Stimulated activated CD4-positive, alpha-beta T cell treated with anti-CD3 and anti-CD28 coated beads, Interleukin-1b, Interleukin-23, amount 100 ng/mL, for 24 hours (primary cell): ENCODE measurements at places on chromosomes 6 and 20.

DNA sequence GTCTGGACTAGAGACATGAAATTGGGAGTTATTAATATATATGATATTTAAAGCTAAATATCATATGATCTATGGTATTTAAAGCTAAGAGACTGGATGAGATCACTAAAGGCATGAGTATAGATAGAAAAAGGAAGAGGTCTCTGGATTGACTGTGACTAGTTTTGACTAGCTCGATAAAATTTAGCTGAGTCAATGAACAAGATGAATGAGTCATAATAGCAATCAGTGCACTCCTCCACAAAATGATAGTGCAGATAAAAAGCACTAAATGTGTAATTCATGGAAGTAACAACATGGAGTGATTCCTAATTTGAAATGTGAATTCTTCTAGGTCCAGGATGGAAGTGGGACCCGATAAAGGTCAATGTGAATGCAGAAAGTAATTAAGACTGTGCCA is 127.4 kb downstream of the PFDN4 start:
- no peak for DNase-seq

- DNase-seq: no peak
Observed at GRCh38 chr20:12660918-12661317, 347.9 kb upstream of the SPTLC3 start.

GRCh38 chr6:168988280-168988679 is 265.4 kb downstream of the THBS2 start:
- no peak for DNase-seq

GRCh38 chr20:34566978-34567891 is 8.7 kb downstream of the MAP1LC3A start:
- DNase-seq: no peak

- no peak for DNase-seq
Observed at GRCh38 chr6:44041461-44042260, 85.6 kb downstream of the MRPL14 start.

GRCh38 chr6:51620971-51621370 is 466.4 kb downstream of the PKHD1 start:
- no peak for DNase-seq

DNA sequence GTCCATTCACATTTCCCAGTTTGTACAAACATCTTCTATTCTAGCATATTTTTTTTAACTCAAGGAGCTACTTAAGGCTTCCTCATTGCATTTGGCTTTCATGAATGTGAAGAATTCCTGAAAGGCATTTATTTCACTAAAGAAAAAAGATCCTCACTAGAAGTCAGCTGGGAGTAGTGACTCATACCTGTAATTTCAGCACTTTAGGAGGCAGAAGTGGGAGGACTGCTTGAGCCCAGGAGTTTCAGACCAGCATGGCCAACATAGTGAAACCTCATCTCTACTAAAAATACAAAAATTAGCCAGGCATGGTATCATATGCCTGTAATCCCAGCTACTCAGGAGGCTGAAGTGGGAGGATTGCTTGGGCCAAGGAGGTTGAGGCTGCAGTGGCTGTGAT is 30.9 kb upstream of the XRN2 start:
- DNase-seq: no peak

DNA sequence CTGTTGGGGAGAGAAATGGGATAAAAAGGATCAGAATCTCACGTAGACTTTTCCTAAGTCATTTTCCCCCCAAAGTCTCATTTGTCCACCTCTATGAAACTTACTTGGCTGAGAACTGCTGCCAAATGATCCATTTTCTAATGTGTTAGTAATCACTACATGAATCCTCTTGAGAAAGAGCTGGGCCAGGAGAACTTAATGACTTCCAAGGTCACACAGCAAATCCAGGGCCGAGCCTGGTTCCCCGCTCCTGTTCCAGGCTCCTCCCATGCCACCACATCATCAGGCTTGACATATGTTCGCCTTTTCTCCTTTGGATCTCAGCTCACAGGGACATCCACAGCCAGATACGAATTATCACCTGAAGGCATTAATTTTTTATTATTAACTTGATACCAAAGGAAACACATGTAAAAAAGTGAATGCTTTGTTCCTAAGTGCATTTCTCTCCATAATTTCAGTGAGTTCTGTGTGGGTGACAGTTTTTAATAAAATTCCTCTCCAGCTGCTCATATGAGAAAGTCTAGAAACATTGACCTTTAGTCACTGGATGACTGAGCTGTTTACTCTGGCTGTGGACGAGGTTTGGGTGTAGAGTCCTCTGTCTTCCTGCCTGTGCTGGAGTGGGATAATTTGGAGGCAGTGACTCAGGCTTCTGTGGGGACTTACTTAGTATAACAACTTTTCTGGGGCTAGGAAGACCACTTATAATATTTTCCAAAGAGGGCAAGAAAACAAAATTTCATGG is 276.3 kb downstream of the PAX1 start:
- no peak for DNase-seq

- DNase-seq: no peak
Observed at GRCh38 chr20:57062696-57063270, 203.7 kb downstream of the BMP7 start.

DNA sequence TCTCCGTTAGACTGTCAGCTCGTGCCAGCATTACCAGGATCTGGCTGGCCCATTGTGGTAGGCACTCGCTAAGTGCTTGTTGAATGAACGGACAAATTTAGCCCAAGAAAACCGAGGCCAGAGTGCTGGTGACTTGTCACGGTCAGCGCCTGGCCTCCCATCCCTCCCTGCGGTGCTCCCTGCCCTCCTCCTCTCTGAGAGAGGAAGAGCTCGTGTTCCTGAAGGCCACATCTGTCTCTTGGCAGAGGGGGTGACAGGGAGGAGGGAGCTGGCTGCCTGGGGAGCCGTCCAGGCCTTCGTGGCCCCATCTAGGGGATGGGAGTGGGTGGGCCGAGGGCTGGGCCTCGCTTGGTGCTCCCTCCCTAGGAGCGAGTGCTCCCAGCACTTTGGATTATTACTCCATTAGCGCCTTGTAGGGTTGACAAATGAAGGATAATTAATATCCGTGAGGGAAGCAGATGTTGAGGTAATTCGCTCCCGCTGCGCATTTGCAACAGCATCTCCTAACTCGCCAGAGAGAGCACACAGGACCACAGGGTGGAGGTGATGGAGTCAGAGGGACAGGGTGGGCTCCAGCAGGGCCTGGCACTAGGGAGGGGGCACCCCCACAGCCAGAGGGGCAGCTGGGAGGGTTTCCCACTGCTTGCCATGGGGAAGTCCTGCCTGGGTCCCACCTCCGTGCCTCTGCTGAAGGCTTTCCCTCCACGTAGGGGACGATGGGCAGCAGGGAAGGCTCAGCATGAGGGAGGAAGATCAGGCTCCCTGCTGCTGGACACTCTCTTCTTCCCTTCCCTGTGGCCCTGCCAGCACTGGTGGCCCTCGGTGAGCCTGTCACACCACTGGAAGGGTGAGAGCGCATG is 37.0 kb downstream of the VSTM2L start:
- DNase-seq: no peak

GRCh38 chr6:144990784-144991183 is 705.6 kb downstream of the UTRN start:
- no peak for DNase-seq

- no peak for DNase-seq
Observed at GRCh38 chr6:165568326-165568725, 94.7 kb downstream of the PDE10A start.

- no peak for DNase-seq
Observed at GRCh38 chr6:135163440-135163738, 17.7 kb upstream of the MYB start.

DNA sequence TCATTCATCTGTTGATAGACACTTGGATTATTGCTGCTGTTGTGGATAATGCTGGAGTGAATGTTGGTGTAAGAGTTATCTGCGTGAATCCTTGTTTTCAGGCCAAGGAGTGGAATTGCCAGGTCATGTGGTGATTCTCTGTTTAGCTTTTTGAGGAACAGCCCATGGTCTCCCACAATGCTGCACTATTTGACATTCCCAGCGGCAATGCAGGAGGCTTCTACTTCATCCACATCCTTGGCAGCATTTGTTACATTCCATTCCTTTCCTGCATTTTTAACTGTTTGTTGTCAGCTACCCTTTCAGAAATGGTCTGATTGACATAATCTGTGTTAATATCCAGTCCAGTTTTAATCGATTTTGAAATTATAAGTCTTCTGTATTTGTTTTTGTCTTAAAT is 51.7 kb upstream of the CLDN20 start:
- no peak for DNase-seq

DNA sequence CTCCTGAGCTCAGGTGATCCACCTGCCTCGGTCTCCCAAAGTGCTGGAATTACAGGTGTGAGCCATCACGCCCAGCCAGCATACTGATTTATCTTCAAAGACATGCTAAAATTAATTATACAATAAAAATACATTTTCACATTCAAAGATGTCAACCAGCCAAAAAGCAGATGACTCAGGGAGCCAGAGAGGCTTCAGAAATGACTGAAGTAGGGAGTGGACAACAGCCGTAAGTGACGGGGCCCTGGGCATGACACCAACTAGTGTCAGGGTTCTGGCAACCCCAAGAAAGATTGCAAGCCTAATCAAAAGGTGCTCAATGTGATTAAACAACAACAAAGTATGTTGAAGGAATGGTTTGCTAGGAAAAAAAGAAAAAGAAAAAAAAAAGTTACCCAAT is 28.4 kb downstream of the GPLD1 start:
- no peak for DNase-seq

- no peak for DNase-seq
Observed at GRCh38 chr6:5672581-5673011, 334.1 kb downstream of the NRN1 start.

DNA sequence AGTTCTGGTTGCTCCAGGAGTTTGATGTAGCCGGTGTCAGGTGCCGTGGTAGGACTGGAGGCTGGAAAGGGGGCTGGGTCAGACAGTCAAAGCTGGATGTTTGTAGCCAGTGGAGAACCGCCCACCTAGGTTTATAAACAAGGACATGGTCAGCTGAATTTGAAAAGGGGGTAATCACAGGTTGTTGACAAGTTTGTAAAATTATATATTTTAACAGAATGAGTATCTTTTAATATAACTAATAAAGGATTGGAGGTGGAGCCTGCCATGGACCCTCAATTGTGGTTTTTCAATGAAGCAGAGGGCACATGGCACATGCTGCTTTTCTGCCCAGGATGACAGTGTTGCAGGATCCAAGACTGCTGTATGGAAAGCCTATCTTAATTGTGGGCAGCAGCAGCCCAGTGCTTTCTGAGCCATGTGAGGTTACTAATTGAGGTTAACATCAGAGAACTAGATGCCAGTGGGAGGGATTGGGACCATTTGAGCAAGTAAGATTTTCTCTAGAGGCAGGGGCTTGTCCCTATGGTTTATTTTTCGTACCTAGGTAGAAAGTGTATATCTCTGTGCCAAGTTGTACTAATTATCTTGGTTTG is 9.7 kb downstream of the HECA start:
- DNase-seq: no peak

GRCh38 chr6:105428342-105428957 is 25.6 kb upstream of the PREP start:
- no peak for DNase-seq

GRCh38 chr6:55941702-55942101 is 66.3 kb upstream of the BMP5 start:
- DNase-seq: no peak

DNA sequence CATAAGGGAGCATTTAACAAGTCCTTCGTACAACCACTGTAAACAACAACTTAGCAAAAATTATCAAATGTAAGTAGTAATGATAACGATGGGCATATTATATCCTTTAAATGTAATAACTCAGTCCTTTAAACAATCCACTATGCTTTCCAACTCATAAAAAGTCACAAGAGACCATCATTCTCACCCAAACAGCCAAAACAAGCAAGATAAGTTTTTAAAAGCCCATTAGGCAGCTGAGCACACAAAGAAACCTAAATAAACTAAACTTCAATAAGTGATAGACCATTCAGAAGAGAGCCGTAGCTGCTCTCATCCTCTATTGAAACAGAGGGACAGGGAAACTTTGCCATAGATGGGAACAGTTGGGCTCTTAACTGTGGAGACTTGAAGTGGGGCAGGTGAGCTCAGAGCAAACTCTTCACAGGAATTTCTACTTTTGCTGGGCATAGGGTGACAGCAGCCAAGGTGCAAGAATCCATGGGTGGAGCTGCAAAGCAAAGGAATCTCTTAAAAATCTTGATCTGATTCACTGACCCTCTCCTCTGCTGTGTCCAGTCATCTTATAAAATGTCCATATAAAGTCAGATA is 22.5 kb downstream of the RAB22A start:
- no peak for DNase-seq

DNA sequence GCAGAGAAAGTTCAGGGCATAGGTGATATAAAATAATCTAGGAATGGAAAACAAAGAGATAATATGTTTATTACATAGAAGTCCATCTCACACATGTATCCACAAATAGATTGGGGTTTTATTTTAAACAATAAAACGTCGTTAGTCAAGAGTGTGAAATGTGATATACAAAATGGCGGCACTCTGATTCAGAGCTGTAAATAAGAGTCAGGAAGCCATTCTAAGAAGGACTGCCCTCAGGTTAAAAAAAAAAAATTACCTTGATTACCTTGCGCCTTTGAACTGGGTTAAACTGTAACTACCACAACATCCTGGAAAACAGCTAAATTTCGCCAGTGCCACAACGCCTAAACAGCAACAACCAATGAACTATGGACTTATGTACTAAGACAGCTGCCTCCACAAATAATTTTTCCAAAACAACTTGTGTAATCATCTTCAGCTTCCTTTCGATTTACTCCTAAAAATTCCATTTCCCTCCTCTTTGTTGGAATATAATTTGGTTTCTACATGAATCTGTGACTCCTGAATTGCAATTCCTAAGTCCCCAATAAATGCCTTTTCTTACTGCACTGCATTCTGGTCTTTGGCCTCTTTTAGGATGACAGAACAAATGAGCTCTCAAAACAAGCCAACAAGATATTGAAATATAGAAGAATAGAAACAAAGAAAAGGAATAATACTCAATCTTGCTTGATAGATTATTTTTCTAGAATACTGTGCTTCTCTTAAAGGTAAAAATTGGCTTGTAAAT is 1019.5 kb upstream of the MAP3K7 start:
- DNase-seq: no peak

GRCh38 chr20:36062799-36063198 is 91.7 kb upstream of the EPB41L1 start:
- DNase-seq: no peak

DNA sequence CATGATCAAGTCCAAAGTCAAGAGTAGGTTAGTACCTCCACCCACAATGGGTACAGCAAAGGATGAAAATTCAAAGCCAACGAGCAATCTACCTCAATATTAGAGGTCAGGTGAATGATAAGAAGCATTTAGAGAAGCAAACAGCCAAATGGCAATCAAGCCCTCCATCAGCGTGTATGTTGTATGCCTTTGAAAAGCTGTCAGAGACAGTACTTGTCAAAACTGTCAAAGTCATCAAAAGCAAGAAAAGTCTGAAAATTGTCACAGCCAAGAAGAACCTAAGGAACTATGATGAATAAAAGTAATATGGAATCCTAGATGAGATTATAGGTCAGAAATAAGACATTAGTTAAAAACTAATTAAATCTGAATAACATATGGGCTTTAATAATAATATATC is 99.3 kb downstream of the PCSK2 start:
- DNase-seq: no peak
